Activated T-helper 1 cell treated with Interleukin-2 at 50 U/mL for 16 hours (primary cell): ENCODE measurements at places on chromosomes 3 and 15.

DNA sequence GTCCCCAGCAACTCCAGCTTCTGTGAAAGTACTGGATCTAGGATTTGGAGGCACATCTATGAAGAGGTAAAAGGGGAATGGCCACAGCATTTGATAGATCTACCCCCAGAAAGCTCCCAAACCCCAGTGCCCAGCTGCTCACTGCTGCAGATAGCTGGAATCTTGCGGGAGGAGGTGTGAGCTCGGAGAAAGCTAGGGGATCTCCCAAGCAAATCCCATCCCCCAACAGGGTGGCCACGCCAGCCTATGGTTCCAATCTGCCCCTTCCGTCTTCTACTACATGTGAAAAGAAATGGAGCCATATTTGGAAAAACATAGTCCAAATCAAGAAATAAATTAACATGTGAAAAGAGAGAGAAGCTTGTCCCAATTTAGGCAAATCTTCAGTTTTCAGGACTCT is 42.0 kb downstream of the SEMA5B start:
- no peak for DNase-seq

GRCh38 chr15:47397655-47398054 is 319.6 kb upstream of the SEMA6D start:
- DNase-seq: no peak

DNA sequence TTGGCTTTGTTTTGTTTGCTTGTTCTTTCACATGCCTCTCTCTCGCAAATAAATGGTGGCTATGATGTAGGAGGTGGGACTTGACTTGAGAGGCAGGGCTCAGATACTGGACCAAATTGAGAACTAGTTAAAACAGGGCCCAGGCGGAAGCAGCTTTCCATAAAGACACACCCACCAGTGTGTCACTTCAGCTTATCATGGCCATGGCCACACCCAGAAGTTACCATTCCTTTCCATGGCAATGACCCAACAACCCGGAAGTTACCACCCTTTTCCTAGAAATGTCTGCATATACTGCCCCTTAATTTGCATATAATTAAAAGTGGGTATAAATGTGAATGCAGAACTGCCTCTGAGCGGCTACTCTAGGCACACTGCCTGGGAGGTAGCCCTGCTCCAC is 62.6 kb upstream of the CNTN4 start:
- DNase-seq: no peak

DNA sequence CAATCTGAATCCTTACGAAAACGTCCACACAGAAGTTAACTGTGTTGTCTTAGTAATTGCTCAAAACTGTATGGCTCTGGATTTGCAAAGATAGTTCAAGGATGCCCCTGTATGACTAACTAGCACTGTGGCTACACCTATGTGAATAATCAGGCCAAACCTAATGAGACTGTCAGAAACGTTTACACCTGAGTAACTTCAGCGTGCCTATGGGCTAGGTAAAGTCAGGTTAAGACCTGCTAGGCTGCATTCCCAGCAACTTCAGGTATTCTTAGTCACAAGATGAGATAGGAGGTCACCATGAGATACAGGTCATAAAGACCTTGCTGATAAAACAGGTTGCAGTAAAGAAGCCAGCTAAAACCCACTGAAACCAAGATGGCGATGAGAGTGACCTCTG is 87.8 kb upstream of the PLXND1 start:
- DNase-seq: no peak

- no peak for DNase-seq
These were observed 58.1 kb downstream of the OSBPL10 start for GRCh38 chr3:31922962-31923361.

- DNase-seq: no peak
These were observed 619.2 kb downstream of the NAALADL2 start for GRCh38 chr3:175478301-175478700.

DNA sequence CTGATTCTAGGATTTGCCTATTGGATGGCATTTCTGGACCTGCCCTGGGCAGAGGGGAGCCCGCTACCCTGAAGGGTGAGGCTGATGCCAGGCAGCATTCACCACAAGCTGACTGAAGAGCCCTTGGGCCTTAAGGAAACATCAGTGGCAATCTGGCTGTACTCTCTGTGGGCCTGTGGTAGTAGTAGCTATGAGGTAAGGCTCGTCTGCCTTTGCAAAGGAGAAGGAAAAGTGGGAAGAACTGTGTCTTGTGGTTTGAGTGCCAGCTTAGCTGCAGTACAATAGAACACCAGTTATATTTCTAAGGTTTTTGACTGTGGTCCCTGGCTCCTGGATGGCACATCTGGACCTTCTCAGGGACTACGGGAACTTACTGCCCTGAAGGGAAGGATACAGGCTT is 51.5 kb downstream of the SPTSSB start:
- DNase-seq: no peak

GRCh38 chr3:100103558-100104441 is 10.5 kb downstream of the FILIP1L start:
- no peak for DNase-seq

- no peak for DNase-seq
These were observed 7.5 kb downstream of the UNC45A start for GRCh38 chr15:90942354-90943120.

DNA sequence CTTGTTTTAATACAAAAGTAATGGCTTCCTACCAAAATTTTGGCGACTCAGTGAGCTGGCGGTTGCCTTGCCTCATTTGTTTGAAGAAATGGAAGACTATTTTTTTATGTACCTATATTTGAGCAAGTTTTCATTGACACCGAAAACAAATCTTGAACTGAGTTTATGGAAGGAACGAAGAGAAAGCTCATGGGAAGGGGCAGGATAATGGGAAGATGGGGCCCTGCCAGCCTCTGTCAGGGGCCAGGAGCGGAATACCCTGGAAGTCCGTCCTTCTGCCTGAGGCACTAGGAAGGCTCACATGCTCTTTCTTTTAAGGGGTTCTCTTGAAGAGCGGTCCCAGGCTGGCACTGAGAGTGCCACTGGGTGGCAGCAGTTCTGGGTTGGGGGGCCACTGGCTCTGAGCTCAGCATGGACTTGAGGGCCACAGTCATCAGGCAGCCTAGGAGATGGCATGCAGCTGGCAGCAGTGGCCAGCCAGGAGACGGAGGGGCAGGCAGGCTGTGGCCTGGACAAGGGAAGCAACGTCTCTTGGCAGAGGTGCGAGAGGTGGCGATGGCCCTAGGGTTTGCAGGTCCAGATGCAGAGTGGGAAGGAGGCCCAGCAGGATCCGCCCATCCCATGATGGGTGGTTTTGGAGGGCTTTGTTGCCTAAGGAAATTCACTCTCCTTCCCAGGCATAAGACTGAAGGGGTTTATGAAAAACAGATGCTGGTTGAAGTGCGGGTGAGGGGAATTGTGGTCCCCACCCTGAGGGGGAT is 41.6 kb downstream of the ISG20 start:
- no peak for DNase-seq
